Suppressor macrophage treated with lipopolysaccharide for 4 hours (primary cell): ENCODE measurements at places on chromosomes 12 and 14.

DNA sequence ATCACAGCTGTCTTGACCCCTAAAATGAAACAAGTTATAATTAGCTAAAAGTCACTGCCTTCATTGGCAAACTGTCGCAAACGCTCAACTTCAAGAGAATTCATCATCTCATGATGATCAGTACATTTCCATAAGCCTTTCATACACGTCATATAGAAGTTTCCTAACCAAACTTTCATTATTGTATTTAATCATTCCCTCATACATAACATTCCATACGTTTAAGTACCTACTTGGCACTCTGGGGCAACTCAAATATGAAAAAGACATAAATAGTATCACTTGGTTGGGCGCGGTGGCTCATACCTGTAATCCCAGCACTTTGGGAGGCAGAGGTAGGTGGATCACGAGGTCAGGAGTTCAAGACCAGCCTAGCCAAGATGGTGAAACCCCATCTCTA, 12.4 kb upstream of the PPP2R5E start:
- DNase-seq = no peak

- no peak for DNase-seq
Measured at GRCh38 chr14:100775831-100776591, 49.3 kb downstream of the DLK1 start.

- DNase-seq = no peak
Measured at GRCh38 chr12:58657190-58657589, 263.1 kb downstream of the LRIG3 start.

GRCh38 chr12:124938587-124938986, 24.1 kb upstream of the UBC start:
- peak; percentile 74 for DNase-seq

DNA sequence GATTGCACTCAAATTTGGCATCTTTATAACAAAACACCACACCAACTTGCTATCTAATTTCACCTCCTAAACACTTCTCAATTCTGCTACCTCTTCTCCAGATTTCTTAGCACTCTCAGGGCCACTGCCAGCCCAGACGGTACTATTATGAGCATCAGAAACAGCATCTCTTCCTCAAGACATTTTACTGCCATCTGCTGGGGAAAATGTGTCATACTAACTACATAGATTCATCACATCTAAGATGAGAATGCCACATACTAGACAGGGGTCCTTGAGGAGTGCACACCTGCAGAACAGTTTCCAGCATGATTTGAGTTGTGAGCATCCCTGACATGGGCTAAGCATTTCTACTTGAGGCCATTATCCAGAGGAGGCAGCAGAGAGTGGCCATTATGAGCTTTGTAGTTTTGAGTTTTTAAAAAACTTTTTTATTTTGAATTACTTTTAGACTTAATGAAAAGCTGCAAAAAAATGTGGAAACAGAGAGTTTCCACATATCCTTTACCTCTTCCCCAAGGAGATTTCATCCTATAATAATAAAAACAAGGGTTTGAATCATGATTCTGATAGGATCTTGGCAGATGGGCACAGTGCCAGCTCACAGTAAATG, 15.1 kb upstream of the GRIP1 start:
- DNase-seq = peak; percentile 84

DNA sequence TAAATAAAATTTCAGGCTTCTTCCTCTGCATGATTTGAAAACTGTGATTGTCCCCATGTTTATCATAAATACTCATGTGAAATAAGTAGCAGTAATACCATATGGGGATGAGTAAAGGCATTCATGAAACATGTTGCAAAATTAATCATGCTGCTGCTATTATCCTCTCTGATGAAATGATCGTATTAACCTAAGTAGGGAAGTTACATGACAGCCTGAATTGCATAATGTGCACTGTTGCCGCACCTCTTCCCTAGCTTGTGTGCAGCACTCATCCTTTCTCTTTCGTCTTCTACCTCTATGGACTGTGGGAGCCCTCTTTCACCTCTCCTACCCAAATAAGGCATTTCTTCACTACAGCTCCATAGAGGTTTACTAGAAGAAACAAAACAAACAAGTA, 367.6 kb downstream of the SOX5 start:
- DNase-seq = peak; percentile 1
